Gastroesophageal sphincter (tissue), 4 donors: ENCODE measurements at places on chromosomes 12 and 14.

- no peak for ATAC-seq
Measured at GRCh38 chr14:64891839-64892375, 12.2 kb upstream of the SPTB start.

- no peak for ATAC-seq
Measured at GRCh38 chr14:68020493-68020892, 200.9 kb downstream of the RAD51B start.

- ATAC-seq = no peak
Measured at GRCh38 chr12:112153181-112153892, 28.0 kb downstream of the TRAFD1 start.

DNA sequence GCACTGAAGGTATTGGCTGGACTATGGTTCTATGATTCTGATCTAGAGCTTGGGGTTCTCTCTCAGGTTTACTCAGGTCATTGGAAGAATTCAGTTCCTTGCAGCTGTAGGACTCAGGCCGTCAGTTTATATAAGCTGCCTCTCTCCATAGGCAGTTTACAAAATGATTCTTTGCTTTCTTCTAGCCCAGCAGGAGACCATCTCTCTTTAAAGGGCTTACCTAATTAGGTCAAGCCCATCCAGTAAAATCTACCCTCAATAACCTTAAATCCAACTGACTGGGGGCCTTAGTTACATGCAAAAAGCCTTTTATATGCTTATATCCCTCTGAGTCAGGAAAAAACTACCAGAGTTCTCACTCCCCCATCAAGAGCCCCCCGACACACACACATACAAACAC is 80.5 kb upstream of the GARIN6 start:
- ATAC-seq = no peak
